ENCODE measurements at places on chromosomes 16 and 17.

DNA sequence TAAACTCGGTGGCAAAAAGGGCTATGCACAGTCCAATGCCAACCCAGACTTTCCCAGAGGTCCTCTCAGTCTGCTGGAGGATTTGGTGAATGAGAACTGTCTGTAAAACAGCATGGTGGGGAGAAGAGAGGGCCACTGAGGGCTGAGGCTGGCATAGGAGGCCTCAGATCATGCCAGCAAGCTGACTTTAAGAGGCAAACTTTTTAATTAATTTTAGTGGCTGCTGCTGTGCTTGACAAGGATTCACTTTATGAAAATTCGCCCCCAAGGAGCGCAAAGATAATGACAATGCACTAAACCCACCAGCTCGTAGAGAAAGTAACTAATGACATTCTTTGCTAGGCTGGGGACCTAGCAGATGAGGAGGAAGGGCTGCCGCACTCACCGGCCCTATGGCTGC is 15.0 kb downstream of the ABCC12 start:
- no peak for DNase-seq

- no peak for DNase-seq
These were observed 16.6 kb upstream of the TNS4 start for GRCh38 chr17:40517981-40518380.

DNA sequence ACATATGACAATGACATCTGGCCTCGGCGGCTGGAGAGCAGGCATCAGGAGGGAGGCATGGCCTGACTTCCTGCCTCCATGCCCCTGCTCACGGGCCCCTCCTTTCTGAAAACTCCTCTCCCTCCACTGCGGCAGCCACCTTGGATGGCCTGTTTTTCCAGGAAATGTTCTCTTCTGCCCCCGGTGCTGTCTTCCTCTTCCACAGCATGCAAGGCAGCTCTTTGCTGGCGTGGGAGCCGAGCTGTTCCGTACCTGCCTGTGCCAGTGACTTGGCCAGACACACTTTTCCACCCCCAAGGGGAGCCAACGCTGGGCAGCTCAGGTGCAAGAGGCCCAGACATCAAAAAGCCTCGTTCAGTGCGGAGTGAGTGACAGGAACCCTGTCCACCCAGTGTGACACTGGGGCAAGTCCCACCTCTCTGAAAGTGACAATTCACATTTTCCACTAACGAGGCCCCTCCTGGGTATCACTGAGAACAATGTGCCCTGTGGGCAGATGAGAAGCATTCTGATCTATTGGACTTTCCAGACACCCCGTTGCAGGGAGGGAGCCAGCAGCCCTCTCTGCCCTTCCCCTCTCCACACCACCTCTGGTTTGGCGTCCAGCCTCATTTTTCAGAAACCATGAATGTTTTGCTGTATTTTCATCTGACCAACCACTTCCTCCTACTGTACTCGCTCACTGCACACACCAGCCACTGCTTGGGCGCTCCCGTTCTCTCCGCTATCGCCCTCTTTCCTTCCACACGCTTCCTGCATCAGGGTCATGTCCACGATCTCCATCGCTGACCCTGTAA is 31.2 kb downstream of the NSMCE1 start:
- DNase-seq: peak; percentile 71

DNA sequence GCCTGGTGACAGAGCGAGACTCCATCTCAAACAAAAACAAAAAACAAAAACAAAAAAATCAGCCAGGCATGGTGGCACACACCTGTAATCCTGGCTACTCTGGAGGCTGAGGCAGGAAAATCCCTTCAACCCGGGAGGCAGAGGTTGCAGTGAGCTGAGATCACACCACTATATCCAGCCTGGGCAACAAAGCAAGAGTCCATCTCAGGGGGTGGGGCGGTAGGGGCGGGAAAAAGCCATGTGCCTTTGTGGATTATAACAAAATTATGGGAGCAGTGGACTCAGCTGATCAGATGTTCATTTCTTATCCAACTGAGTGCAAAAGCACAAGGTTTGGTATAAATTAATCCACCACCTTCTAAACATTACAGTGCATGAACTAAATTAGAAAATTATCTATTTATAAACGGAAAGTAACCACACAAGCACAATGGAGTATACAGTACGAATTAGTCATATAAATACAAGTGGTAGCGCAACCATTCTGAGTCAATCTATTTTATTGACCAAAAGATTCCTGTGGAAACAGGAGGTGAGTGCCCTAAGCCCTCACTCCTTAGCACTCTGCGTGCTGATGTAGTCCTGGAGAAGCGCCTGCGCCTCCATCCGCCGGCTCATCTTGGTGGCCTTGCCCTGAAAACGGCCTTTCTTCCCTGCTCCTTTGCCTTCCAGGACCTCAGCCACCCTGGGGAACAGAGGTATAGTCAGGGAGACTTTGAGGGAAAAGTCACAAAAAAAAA is 14.0 kb downstream of the AARSD1 start:
- DNase-seq: no peak

- no peak for DNase-seq
These were observed 1007.5 kb upstream of the EEF2KMT start for GRCh38 chr16:6105115-6105514.

GRCh38 chr17:49640556-49640955 is 37.3 kb downstream of the SPOP start:
- no peak for DNase-seq

- no peak for DNase-seq
These were observed 804 bp downstream of the BORCS6 start for GRCh38 chr17:8189041-8189710.

- no peak for DNase-seq
These were observed 451.9 kb downstream of the SLC39A11 start for GRCh38 chr17:72640415-72641165.

- DNase-seq: no peak
These were observed 22.1 kb downstream of the CIBAR2 start for GRCh38 chr16:85090181-85090580.

DNA sequence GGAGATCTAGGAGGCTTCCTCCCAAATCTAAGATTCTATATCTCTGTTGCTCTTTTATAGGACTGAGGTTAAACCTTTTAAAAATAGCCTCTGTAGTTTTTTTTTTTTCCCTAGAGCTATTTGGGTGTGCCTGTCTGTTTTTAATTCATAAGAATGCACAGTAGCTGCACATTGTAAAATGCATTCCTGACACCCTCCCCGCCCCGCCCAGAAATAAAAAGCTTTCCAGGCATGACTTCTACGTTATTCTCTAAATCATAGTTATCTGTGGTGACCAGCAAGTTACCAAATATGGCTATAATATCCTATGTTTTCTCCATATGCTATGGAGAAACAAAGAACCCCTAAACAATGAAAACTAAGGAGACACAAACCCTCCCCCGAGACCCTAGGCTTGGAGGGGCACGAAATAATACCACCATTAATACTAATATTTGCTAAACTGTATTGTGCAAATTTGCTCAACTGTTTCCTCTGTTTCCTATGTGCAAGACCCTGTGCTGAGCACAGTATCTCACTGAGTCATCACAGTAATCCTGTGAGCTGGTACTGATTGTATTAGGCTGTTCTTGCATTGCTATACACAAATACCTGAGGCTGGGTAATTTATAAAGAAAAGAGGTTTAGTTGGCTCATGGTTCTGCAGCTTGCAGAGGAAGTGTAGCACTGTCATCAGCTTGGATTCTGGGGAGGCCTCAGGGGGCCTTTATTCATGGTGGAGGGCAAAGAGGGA is 388.3 kb downstream of the CA10 start:
- DNase-seq: no peak

DNA sequence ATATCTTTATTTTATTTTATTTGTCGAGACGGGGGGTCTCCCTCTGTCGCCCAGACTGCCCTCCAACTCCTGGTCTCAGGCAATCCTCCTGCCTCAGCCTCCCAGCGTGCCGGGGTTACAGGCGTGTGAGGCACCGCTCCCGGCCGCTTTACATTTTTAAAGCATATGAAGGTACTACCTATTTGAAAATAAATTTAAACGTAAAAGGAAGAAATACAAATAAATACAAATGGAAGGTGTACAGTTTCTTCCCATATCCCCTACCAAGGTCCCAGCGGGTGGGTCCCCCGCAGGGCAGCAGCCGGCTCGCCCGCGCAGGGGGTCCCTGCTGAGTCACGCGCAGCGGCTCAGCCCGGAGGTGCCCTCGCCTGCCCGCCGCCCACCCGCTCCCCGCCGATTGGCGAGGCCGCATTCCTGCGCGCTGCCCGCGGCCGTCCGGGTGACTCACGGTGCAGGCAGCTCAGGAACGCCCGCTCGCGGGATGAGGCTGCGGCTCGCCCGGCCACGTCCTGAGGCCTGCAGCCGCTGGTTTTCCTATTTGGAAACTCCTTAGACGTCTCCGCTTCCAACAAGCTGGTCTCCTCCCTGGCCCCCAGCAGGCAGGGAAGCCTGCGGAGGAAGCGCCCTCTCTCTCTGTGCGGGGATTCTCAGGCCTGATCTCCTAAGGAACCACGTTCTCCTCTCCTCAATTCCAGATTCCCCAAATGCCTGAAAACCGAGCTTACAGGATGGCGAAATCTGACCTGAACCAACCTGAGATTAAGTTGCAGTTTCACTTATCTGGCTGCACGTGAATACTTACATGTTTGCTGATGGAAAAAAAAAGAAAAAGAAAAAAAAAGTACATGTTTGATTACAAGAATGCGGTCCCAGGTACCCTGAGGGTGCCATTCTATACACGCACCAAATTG is 54.8 kb upstream of the MAP3K14 start:
- DNase-seq: peak; percentile 47

DNA sequence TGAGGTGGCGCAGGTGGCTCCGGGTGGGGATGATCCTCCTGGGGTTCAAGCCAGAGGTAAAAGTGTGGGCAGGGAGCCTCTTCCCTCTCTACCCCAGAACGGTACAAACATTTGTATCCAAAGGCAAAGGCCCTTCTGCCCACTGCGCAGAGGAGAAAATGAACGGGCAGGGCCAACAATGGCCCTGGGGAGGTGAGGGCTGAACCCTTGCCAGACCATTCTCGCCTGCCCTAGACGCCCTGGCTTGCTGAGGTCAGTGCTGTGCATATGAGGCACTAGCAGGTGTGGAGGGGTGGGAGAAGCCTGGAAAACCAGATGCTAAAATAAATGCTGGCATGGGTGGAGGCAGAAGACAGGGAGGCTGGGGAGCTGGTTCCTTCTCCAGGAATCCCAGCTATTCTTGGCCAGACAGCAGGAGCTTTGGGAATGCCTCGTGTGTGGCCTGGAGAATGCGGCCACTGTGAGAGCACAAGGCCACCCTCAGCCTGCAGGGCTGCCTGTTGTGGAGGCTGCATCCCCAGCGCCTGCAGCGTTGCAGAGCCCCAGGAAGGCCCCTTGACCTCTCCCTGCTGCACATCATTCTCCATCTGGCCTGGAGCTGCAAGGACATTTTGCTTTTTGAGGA is 4.5 kb downstream of the C17orf50 start:
- DNase-seq: no peak

DNA sequence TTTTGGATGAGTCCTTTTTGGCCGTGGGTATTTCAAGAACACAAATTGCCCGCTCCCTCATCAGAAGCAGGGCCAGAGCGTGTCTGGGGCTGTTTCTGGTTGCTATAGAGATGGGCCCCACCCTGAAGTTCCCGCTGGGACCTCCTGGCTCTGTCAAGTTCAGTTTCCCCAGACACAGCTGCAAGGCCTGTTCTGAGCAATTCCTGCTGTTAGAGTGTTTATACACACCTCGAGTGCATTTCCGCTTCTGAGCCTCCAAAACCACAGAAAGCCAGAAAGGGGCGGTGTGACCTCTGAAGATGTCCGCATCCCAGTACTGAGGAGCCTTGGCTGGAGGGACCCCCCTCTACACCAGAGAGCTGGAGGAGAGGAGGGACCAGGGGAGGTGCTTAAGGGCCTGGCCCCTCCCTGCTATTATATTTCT is 9.3 kb upstream of the WBP2 start:
- no peak for DNase-seq

- DNase-seq: no peak
These were observed 30.5 kb downstream of the MYO15A start for GRCh38 chr17:18139092-18139491.

DNA sequence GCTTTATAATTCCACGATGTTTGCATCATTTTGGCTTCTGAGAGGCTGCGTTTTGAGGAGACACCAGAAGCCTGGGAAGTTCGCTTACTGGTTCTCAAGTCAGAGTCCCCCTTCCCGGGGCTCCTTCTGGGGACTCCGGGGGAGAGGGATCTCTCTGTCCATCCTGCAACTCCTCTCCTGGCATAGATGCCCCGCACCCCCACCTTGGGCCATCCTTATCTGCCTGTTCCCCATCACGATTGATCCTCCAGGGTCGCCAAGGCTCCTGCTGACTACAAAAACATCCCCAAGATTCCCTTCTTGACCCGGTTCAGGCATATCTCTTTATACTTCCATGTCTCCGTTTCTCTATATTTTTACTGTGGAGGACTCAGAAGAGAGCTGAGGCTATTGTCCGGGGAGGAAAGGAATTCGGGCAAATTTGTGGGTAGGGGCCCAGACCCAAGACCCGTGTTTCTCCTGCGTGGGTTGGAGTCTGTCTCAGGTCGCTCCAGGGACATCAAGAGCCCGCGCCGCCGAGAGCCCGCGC is 18.4 kb upstream of the HOXB13 start:
- no peak for DNase-seq

DNA sequence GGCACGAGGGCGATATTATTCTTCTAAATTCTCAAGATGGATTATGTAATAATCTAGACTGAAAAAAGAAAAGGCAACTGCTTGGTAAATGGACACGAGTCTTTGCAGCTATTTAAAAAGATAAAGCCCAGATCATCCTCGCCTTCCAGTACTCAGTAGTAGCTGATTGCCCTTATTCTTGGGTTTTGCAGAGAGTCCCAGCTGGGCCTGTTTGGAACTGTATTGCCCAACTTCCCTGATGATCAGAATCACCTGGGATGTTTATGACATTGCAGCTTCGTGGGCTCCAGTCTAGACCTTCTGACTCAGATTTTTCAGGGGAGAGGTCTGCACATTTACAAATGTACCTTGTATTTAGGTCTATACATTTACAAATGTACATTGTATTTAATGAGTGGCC is 213.5 kb downstream of the RAB11FIP4 start:
- no peak for DNase-seq

- no peak for DNase-seq
These were observed 11.4 kb downstream of the ELMO3 start for GRCh38 chr16:67210069-67210937.

DNA sequence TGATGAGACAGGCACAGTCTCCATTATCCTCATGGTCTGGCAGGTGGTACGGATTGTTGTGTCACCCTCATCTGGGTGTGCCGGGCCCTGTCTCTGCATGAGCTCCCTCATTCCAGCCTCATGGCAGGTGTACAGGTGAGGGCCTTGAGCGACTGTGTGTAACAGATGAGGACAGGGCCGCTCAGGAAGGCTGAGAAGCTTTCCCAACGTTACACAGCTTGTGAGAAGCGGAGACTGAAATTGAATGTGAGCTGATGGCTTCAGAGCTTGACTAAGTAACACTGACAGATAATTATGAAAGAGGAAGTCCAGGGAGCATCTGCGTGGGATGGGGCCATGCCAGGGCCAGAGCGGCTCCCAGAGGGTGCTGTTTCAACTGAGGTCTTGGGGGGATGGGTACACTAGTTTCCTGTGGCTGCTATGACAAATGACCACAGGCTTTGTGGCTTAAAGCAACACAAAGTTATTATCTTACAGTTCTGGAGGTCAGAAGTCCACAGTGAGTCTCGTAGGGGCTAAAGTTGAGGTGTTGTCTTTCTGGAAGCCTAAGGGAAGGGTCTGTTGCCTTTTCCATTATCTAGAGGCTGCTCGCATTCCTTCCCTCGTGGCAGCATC is 36.7 kb downstream of the CMIP start:
- DNase-seq: no peak

- DNase-seq: no peak
These were observed 13.1 kb downstream of the DNAI2 start for GRCh38 chr17:74287031-74287602.
